ENCODE measurements at places on chromosomes 6 and 20.

GRCh38 chr6:41050536-41050935 is 2.5 kb upstream of the APOBEC2 start:
- DNase-seq: no peak

DNA sequence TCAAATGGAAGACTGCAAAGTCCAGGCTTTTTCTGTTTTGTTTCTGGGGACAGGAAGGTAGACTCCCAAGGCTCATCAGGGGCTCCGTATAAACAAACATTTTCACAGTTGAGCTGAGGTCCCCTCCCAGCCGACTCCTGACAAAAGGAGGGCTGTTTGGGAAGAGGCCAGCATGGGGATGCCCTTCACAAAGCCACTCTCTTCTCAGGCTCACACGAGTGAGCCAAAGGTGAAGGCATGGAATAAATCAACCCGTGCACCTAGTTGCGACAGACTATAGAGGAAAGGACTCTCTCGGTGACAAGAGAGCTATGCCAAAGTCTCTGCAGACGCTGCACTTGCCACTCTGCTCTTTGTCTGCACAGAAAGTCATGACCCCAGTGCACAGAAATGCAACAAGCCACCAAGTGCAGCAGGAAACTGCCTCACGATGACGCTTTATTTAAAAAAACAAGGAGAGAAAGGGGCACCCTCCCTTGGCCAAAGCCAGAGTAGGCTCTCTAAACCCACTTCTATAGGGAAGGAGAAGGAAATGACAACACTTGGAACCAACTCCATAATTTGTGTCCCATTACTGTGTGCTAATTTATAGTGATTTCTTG is 21.0 kb downstream of the JAG1 start:
- DNase-seq: no peak

GRCh38 chr20:57294550-57294949 is 28.1 kb upstream of the BMP7 start:
- no peak for DNase-seq

- DNase-seq: no peak
Measured at GRCh38 chr20:14783766-14784165, 446.4 kb upstream of the FLRT3 start.

- DNase-seq: no peak
Measured at GRCh38 chr6:77180326-77180725, 283.0 kb downstream of the HTR1B start.

DNA sequence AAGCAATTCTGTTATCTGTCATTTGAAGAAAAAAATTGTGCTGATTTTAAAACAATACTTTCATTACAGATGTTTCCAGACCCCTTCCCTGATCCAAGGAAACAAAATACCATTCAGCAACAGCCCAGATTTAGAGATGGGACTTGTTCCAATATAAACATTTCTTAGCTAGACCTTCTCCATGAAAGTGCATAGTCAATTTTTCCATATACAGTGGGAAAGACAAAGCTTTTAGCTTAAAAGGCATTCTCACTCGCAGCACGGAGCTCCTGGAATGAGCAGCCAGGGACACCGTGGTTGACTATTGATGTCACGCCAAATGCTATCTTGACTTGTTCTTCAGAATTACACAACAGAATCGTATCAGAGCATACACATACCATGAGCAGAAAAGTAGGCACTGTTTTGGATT is 21.5 kb downstream of the LAMA4 start:
- DNase-seq: no peak
